ENCODE measurements at places on chromosomes 2 and 18.
A peak's percentile ranks its signal among the peaks of the same experiment; 100 is the strongest.

- H3K4me1 ChIP-seq, result peaks cover 54% of the 10 kb centered on the region
- peak; percentile 38 for DNase-seq
- no peaks in the 10 kb centered on the region for H3K36me3 ChIP-seq
- H3K27me3 ChIP-seq, result no peaks in the 10 kb centered on the region
- peak overlapping the region; percentile 92 for H3K27ac ChIP-seq
- H3K4me3 ChIP-seq, result peak overlapping the region; percentile 61
These were observed 7.4 kb downstream of the NFATC1 start for GRCh38 chr18:79402977-79403722.

DNA sequence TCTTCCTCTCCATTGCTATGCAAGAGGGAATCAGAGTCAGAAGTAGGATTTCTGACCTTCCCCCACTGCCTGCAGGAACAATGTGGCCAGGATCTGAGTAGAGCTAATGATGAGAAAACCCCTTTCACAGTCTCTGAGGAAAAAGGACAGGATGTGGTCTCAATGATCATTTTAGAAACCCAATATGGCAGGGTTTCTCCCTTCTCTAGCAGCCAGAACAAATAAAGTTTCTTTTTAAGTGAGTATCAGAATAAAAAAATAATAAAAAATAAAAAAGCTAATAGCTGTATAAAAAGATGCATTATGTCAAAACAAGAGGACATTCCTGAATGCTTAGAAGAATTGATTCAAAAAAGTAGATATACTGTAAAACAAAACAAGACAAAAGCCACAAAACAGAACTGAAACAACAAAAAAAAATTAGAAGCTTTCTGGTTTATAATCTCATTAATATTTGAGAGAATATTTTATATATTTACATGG lies 1124.9 kb upstream of the ZEB2 start:
- no peak overlapping the region for H3K4me3 ChIP-seq
- no peaks in the 10 kb centered on the region for H3K4me1 ChIP-seq
- no peaks in the 10 kb centered on the region for H3K27me3 ChIP-seq
- DNase-seq, result no peak
- no peaks in the 10 kb centered on the region for H3K36me3 ChIP-seq

DNA sequence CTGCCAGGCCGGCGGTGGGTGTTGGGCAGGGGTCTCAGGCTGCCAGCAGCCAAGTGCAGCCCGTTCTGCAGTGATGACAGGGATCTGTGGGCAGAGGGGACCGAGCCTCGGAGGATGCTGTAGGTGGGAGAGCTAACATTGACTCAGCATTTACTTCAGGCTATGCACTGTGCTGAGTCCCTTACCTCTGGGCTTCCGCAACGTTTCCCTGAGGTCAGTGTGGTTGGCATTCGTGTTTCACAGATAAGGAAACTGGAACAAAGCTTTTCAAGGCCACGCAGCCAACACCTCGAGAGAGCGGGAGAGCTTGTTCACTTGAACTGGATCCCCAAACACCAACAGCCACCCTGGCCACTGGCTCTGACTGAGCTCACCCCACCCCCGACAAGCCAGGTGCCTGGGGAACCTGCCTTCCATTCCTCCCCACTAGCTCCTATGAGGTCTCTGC lies 839 bp upstream of the GPR148 start:
- DNase-seq, result no peak
- peaks cover 15% of the 10 kb centered on the region for H3K4me1 ChIP-seq
- peak overlapping the region; percentile 48 for H3K27ac ChIP-seq
- H3K27me3 ChIP-seq, result no peaks in the 10 kb centered on the region

GRCh38 chr2:80303006-80303908 lies 1.3 kb downstream of the LRRTM1 start:
- no peaks in the 10 kb centered on the region for H3K27me3 ChIP-seq
- no peak overlapping the region for H3K4me3 ChIP-seq
- no peak for DNase-seq
- no peak overlapping the region for H3K27ac ChIP-seq
- H3K4me1 ChIP-seq, result no peaks in the 10 kb centered on the region

- H3K27me3 ChIP-seq, result no peaks in the 10 kb centered on the region
- no peak overlapping the region for H3K27ac ChIP-seq
- DNase-seq, result no peak
These were observed 541.9 kb downstream of the LRRTM4 start for GRCh38 chr2:76980067-76980787.

- peaks cover 4% of the 10 kb centered on the region for H3K4me1 ChIP-seq
- no peak for DNase-seq
- H3K27ac ChIP-seq, result no peak overlapping the region
- H3K4me3 ChIP-seq, result no peak overlapping the region
These were observed 4.2 kb upstream of the TWSG1 start for GRCh38 chr18:9330419-9330818.

- no peak overlapping the region for H3K4me3 ChIP-seq
- no peaks in the 10 kb centered on the region for H3K27me3 ChIP-seq
- no peaks in the 10 kb centered on the region for H3K36me3 ChIP-seq
- no peaks in the 10 kb centered on the region for H3K4me1 ChIP-seq
- no peak overlapping the region for H3K27ac ChIP-seq
These were observed 49.2 kb upstream of the CHN1 start for GRCh38 chr2:175054340-175054739.

GRCh38 chr2:19536136-19536535 lies 177.7 kb upstream of the OSR1 start:
- H3K27ac ChIP-seq, result no peak overlapping the region
- H3K4me3 ChIP-seq, result no peak overlapping the region
- H3K4me1 ChIP-seq, result no peaks in the 10 kb centered on the region

DNA sequence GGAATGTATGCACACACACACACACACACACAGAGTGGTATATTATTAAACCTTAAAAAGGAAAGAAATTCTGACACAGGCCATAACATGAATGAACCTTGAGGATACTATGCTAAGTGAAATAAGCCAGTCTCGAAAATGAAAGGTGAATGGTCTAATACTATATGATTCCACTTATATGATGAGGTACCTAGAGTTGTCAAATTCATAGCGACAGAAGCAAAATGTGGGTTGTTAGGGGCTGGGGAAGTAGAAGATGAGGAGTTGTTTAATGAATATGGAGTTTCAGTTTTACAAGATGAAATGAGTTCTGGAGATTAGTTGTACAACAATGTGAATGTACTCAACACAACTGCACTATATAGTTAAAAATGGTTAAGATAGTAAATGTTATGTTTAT lies 118.1 kb downstream of the ABCA12 start:
- H3K27me3 ChIP-seq, result no peaks in the 10 kb centered on the region
- H3K4me1 ChIP-seq, result no peaks in the 10 kb centered on the region
- no peaks in the 10 kb centered on the region for H3K36me3 ChIP-seq
- no peak overlapping the region for H3K4me3 ChIP-seq

DNA sequence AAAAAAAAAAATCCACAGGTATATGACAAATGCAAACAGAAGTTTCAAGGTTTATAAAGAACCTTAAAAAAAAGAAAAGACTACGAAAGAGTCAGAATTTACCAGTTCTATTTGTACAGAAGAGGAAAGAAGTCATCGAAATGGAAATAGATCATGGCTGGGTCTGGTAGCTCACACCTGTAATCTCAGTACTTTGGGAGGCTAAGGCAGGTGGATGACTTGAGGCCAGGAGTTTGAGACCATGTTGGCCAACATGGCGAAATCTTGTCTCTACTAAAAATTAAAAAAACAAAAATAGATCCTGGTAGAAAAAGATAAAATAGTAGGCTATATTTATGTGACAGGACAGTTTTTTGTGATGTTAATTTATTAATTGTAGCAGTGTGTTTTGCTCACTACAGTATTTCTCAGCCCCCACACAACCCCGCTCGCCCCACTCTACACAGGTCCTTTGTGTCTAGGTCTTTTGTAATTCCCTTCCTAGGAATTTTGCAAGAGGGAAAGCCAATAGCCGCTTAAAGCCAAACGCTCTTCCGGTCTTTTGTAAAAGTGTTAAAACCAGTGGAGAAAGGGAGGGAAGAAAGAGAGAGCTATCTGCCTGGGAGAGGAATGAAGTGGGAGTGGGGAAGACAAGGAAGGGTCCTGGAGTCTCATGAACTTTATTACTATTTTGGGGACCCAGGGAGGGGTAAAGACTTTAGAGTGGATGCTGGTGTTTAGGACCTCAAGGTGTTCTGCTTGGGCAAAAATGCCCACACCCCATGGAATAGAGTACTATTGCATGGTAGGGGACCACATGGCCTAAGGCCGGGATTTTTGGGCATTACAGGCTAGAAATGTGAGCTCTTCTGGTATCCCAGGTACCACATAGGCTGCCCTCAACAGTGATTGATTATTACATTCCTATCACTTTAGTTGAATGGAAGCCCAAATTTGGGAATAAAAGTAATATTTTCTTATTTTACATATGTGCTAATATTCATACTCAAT lies 59.4 kb upstream of the XPO1 start:
- H3K27me3 ChIP-seq, result no peaks in the 10 kb centered on the region
- DNase-seq, result no peak
- H3K27ac ChIP-seq, result no peak overlapping the region
- H3K4me3 ChIP-seq, result no peak overlapping the region
- no peaks in the 10 kb centered on the region for H3K4me1 ChIP-seq
- no peaks in the 10 kb centered on the region for H3K36me3 ChIP-seq

- H3K27me3 ChIP-seq, result no peaks in the 10 kb centered on the region
- no peak for DNase-seq
- no peaks in the 10 kb centered on the region for H3K36me3 ChIP-seq
- no peak overlapping the region for H3K4me3 ChIP-seq
These were observed 132.2 kb downstream of the FMNL2 start for GRCh38 chr2:152466980-152467676.

DNA sequence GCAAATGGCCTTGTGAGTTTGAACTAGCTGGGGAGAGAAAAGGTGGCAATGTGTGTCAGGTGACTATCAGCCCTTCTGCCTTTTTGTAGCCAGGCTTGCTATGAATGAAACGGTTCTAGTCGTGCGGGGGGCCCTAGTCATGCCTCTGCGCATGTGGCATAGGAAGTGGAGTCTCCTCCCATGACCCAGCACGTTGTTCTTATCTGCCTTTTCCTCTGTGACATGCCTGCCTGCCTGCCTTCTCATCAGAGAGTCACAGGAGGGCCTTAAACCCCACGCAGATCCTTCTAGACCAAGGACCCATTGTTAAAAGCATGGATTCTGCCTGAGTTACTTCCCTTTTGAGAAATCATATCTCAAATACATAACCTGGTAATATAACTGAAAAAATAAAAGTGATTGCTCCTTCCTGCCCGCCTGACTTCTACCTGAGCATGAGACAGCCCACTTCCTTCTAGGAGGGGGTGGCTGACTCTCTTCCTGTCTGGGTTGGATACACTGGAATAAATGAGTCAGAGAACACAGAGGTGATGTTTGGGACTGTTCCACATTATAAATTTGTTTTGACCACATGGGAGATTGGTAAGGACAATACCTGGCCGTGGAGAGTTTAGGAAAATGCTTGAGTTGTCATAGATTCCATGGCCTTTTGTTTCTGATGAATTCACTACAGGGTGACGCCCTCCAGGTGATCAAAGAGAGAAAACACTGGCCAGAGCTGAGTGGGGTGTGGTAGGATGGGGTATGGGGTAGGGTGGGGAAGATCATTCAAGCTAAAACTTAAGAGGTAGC lies 49.8 kb downstream of the FBLN7 start:
- H3K4me3 ChIP-seq, result peak overlapping the region; percentile 31
- H3K27me3 ChIP-seq, result no peaks in the 10 kb centered on the region
- DNase-seq, result peak; percentile 90
- H3K4me1 ChIP-seq, result peaks cover 80% of the 10 kb centered on the region
- H3K36me3 ChIP-seq, result no peaks in the 10 kb centered on the region

- no peaks in the 10 kb centered on the region for H3K27me3 ChIP-seq
- no peak for DNase-seq
- H3K36me3 ChIP-seq, result no peaks in the 10 kb centered on the region
- H3K27ac ChIP-seq, result no peak overlapping the region
- no peak overlapping the region for H3K4me3 ChIP-seq
- no peaks in the 10 kb centered on the region for H3K4me1 ChIP-seq
These were observed 146.3 kb downstream of the TDRD15 start for GRCh38 chr2:21270083-21270491.

- H3K4me3 ChIP-seq, result no peak overlapping the region
- no peak overlapping the region for H3K27ac ChIP-seq
- H3K36me3 ChIP-seq, result no peaks in the 10 kb centered on the region
- DNase-seq, result no peak
- no peaks in the 10 kb centered on the region for H3K4me1 ChIP-seq
These were observed 183.1 kb upstream of the DDX18 start for GRCh38 chr2:117631152-117631945.

DNA sequence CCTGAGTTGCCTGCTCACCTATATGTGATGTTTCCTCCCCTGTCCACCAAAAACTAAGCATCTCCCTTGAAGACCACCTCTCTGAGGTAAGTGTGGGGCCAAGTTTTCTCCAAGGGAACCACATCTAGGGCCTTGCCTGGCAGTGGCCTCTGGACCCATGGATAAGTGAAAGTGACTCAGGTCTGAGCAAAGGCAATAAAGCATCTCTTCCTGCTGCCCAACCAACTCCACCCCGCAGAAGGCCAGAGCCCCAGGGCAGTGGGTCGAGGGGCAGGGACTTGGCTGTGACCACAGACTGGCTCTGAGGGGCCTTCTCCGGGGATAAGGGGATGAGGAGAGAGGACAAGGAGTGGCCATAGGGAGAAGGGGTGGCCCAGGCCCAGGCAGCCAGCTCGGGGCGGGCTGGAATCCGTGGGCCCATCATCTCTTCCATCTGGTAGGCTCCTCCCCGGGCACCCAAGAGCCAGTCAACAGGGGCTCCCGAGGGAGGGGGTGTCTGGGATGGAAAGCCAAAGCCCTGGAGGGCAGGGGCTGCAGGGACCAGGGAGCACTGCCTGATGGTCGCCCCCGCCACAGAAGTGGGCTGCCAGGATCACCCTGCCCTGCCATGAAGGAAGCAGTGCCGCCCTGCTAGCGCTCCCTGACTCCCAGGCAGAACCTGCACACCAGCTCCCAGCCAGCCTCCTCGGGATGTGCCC lies 33.4 kb downstream of the EMX1 start:
- DNase-seq, result no peak
- H3K27me3 ChIP-seq, result no peaks in the 10 kb centered on the region
- no peaks in the 10 kb centered on the region for H3K36me3 ChIP-seq
- no peak overlapping the region for H3K4me3 ChIP-seq
- H3K27ac ChIP-seq, result no peak overlapping the region

DNA sequence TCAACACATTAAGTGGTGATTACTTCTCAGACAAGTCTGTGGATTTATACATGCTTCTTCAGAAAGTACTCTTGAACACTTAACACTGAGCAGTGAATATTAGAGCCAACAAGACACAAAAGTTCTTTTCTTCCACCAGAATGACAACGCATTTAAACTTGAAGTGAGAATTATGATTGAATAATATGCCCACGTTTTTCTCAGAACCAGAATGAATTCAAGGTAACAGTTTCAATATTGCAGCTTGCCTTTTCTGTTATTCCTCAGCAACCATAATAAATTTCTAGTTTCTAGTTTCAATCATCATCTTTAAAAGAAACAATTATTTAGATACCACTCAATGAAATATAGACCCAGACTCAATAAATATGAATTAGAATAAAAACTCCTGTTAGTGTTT lies 547.0 kb downstream of the NUP35 start:
- H3K27ac ChIP-seq, result no peak overlapping the region
- H3K36me3 ChIP-seq, result no peaks in the 10 kb centered on the region
- no peaks in the 10 kb centered on the region for H3K4me1 ChIP-seq
- no peak for DNase-seq
- no peaks in the 10 kb centered on the region for H3K27me3 ChIP-seq

DNA sequence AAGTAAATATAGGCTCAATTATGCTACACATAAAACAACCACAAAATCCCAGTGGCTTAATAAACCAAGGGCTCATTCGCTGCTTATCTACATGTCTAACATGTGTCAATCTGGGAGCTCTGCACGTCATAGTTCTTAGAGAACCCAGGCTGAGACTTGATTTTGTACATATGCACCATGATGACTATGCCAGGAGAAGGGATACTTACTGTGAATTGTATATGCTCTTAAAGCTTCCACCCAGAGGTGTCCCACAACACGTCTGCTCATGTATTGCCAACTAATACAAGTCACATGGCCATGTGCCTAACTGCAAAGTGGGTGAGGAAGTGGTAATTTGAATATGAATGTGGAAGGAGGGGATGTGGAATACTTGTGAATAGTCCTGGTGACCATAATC lies 262.1 kb downstream of the CPS1 start:
- no peak overlapping the region for H3K4me3 ChIP-seq
- no peak for DNase-seq
- H3K36me3 ChIP-seq, result no peaks in the 10 kb centered on the region
- H3K4me1 ChIP-seq, result no peaks in the 10 kb centered on the region

All from naive thymus-derived CD4-positive, alpha-beta T cell (primary cell).